ENCODE measurements at places on chromosomes 6 and 20.

- no peak for DNase-seq
Measured at GRCh38 chr6:33277663-33278391, 904 bp downstream of the B3GALT4 start.

GRCh38 chr6:116783852-116784251 is 18.3 kb upstream of the FAM162B start:
- no peak for DNase-seq

DNA sequence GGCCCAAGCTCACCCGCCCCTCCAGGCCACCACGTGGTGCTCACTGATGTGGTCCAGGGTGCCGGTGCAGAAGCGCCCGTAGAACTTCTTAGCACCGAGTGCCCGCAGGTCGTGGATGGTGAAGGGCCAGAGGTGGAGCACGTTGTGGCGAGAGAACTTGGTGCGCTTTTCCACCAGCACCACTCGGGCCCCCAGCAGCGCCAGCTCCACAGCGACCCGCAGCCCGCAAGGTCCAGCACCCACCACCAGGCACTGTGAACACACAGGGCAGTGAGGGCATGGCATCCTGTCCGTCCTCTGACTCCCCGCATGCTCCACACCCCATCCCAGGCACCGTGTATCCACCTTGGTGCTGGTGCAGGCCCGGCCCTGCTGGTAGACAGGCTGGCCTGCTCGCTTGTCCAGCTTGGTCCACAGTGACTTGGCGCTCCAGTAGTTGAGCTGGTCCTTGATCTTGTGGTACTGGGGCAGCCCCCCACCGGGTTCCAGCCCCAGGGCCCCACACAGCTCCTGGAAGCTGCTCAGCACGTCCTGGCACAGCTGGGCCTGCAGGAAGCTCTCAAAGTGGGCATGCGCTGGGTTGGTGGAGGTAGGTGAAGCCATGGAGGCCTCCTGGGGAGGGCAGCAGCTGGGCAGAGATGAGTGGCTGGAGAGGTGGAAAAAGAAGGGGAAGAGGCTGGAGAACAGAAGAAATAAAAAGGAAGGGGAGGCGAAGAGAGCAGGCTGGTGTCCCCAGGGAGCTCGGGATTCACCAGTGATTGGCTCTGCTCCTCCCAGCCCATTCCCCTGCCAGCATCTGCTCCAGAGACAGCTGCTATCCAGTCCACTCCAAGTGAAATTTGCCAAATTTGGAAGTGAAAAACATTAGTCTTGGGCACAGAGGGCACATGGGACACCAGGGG is 1.7 kb downstream of the MICAL1 start:
- DNase-seq, result no peak

DNA sequence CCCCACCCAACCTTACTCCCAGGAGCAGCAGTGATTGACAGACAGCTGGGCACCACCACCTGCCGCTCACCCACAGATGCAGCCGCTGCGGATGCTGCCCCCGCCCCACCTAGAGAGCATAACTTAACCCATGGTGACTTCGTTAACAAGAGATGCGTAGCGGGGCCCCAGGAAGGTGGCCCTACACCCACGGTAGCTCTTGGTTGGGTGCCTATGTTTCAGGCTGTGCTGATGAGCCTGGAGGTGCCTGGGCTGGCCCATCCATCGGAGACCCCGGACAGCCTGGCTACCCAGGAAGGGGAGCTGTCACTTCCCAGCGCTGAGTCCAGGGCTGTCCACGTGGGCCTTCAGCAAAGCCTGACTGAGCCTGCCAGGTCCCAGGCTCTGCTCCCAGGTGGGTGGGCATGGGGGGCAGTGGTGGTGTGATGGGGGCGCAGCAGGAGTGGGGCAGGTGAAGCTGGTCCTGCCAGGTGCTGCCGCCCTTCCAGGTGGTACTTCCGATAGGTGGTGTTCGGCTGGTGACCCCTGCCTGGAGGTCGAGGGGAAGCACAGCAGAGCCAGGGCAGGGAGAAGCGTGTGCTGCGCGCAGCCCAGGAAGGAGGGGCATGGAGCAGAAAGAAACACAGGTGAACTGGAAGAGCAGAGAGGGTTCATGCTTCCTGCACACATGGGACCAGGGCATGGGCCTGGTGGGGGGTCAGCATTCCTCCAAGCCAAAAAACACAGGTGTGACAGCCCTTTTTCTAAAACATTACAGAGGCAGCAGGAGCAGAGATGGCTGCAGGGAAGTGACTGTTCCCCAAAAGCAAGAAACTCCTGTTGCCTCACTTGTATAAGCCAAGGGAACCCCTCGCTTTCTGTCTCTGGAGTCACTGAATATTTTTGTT is 56.9 kb downstream of the SYNJ2 start:
- DNase-seq, result no peak

- no peak for DNase-seq
Measured at GRCh38 chr6:150622941-150623874, 23.5 kb downstream of the PLEKHG1 start.

GRCh38 chr6:41649596-41649995 is 11.3 kb downstream of the MDFI start:
- no peak for DNase-seq

- no peak for DNase-seq
Measured at GRCh38 chr6:90472716-90473115, 114.2 kb downstream of the MAP3K7 start.

DNA sequence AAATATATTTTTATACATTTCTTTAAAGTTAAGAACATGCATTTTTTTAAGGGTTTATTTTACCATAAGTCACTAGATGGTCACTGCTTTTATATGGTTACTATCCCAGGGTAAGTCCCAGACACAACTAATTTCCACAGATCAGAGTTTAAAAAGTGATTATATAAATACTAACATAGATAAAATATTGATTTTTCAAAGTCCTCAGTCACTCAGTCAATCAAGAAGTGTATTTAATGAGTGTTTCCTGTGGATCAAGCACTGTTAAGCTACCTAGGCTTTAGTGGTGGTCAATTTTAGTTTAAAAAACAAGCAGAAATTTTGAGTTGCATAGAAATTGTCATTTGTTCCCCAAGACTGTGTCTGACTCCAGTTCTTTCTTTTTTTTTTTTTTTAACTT is 399.5 kb upstream of the SYNCRIP start:
- DNase-seq, result no peak

DNA sequence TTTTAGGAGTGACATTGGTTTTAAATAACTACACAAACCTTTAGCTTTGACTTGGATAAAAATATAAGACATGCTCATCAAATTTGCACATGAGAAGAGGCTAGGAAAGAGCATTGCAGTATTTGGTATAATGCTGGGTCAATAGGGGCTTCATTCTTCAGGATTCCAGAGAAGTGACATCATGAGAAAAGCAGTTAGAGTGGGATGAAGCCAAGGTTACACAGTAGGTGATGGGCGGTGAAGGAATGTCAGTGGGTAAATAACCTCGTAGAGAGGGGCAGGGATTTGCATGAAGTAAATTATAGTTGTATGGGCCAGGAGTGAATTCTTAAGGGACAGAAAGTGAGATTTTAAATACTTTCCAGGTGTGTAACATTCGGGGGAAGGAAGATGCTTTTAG is 216.2 kb downstream of the RFPL4B start:
- no peak for DNase-seq

GRCh38 chr20:54067606-54068174 is 2.7 kb downstream of the BCAS1 start:
- no peak for DNase-seq

DNA sequence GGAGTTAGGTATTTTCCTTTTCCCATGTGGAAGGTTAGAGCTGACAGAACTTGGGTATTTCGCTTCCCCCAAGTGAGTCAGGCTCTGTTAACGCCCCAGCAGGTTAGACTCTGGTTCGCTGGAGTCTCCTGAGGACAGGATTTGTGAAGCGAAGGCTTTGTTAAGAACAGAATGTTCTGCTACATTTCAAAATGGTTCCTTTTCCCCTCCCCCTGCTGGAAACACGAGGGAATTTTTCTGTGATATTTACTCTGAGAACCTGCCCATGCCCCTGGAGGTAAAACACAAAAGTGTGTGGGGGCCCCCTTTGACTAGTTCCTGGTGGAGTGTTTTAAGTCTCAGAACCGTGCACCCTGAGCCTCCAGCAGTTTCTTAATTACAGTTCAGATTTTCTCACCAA is 731.4 kb upstream of the CITED2 start:
- DNase-seq, result no peak

- DNase-seq, result no peak
Measured at GRCh38 chr6:30263734-30264133, 50.5 kb upstream of the TRIM26 start.

- DNase-seq, result no peak
Measured at GRCh38 chr20:10662151-10662550, 11.6 kb downstream of the JAG1 start.

DNA sequence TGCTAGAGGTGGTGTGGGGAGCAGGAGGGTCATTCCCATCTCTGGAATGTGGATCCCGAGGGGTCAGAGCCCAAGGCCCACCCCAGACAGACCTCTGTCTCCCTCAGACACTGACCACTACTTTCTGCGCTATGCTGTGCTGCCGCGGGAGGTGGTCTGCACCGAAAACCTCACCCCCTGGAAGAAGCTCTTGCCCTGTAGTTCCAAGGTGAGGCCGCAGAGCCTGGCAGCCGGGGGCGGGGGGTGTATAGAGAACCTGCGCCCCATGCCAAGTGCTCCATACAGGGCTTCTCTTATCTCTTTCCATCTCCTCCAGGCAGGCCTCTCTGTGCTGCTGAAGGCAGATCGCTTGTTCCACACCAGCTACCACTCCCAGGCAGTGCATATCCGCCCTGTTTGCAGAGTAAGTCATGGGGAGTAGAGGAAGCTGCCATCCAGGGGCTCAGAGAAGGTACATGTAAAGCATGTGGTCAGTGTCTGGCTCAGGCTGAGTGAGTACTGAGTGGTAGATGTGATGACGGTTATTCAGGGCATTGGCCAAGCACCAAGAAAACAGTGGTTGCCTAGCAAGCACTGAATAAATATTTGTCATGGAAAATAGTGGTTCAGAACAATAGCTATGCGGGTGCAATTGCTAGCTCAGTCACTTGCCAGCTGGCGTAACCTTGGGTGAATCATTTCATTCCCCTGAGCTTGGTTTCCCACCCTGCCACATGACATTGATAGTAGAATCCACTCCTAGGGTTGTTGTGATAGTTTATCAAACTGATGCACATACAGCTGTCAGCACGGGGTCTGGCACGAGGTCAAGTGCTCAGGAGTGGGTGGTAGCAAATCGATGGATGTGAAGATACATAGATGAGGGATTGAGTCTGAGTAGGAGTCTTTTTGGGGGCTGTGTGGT is 3.5 kb downstream of the PIGT start:
- DNase-seq, result no peak

GRCh38 chr6:168171673-168172353 is 92.8 kb upstream of the FRMD1 start:
- DNase-seq, result no peak

- DNase-seq, result no peak
Measured at GRCh38 chr20:48453477-48454093, 374.2 kb downstream of the PREX1 start.

GRCh38 chr6:109053336-109053735 is 41.3 kb downstream of the SESN1 start:
- no peak for DNase-seq

GRCh38 chr6:110748453-110748852 is 66.8 kb downstream of the CDK19 start:
- no peak for DNase-seq

- no peak for DNase-seq
Measured at GRCh38 chr20:15475483-15475882, 1097.8 kb downstream of the KIF16B start.

- DNase-seq, result no peak
Measured at GRCh38 chr20:9458138-9458796, 56.1 kb upstream of the LAMP5 start.

GRCh38 chr20:33838035-33838864 is 27.1 kb downstream of the CHMP4B start:
- no peak for DNase-seq

DNA sequence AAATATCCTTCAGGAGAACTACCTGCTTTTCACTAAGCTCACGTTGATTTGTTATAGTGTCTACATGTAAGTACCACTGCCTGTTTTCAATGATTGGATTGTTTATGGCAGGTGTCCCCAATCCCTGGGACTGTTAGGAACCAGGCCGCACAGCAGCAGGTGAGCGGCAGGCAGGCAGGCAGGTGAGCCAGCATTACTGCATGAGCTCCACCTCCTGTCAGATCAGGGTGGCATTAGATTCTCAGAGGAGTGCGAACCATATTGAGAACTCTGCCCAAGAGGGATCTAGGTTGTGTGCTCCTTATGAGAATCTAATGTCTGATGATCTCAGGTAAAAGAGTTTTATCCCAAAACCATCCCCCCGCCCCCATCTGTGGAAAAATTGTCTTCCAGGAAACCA is 303.3 kb downstream of the EYA4 start:
- DNase-seq, result no peak

DNA sequence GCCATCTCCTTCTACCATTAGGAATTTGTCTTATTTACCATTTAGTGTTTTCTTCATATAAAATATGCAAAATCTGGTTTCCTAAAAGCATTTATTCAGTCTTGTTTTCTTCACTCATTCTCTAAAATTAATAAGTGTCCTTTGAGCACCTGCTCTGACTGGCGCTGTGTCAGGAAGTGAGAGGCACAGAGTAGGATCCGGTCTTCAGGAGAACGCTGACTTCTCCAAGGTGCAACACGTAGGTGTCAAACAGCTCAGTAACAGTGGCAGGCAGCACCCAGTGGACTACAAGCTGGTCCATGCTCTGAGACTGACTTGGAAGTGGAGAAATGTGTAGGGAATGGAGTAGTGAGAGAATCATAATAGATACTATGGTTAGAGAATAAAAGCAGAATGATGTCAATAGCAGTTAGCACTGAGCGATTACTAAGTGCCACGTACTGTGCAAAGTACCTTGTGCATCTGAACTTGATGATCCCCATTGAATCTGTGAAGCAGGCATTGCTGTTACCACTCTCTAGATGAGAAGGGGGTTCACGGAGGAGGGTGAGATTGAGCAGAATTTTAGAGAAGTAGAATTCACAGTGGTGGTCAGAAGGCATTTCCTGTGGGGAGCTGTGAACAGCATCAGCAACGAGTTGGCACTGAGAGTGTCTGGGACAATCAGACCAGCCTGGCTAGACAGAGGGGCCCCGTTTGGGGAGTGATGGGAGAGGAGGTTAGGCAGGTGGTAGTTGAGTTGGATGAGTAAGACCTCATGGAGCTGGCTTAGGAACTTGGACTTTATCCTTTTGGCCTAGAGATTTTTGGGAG is 569.8 kb downstream of the QKI start:
- DNase-seq, result no peak

DNA sequence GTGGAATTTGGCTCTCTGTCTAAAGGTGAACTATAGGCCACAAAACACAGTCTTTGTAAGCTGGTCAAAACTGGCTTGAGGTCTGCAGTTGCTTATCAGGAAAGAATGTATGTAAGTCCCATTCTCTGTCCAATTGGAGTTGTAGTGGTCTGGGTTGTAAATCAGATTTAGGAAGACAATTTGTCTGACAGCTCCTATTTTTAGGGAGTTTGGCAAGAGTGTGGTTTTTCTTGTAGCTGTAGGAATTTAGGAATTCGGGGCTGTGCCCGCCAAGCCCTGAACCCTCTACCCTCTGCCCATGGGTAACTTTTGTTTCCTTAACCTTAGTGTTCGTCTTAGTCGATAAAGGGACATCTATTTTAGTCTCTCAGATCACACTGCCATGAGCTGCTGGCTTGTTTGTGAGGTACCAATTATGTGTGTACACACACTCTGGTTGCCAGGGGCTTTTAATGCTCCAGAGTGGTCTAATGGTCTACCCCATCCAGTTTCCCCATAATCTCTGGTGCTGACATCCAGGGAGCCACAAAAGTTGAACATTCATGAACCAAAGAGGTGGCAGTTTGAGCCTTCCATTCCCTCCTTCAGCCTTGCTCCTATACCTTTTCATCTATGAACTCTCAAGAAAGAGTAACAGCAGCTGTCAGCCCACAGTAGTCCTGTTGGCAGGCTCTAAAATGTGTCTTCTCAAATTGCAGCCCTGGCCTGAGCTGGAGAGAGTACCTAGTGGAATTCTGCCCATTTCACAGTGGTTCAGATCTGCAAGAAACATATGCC is 93.0 kb downstream of the ANKRD6 start:
- no peak for DNase-seq

- no peak for DNase-seq
Measured at GRCh38 chr6:148973538-148974208, 226.8 kb downstream of the UST start.
